IPS DF 6.9 (cell line): ENCODE measurements at places on chromosomes 11 and 22.

DNA sequence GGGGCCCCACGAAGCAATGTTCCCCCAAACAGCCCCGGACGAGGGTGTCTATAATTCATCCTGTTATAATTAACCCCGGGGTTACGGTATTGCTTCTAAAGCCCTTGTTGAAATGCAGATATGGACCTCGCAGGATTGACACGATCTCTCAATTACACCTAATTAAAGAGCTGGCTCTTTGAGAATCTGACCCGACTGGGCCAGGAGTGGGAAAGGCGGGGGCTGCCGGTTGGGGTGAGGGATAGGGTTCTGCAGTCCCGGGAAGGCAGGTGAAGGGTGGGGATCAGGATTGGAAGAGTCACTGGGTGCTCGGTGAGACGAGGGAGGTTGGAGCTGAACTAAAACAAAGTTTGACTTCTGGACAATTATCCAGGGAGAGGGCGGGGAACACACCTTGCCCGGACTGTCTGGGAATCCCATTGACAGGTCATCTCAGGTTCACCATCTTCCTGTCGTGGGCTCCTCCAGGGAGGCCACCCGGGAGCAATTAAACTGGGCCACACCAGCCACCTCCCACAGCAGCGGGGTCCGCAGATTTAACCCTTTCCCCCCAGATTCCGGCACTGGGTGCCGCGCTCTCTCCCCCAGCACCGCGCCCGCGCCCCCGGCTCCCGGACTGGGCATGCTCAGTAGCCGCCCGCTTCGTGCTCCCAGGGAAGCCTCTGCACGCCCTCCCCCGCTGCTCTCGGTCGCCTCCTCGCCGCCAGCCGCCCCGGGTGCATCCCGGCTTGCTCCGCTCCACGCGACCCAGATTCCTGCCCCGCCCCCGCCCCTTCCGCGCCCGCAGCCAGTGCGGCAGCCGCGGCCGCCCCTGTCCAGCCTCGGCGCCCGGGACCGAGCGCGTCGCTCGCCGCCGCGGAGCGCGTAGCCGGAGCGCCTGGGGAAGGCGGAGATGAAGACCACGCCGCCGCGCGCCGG, at the start of gene ELMOD1:
TSS of gene ELMOD1 (plus strand) at position 688 of the 918 bp plus-strand sequence. CDS start 27,043 bp downstream, outside the sequence.
- no peak for DNase-seq

- no peak for DNase-seq
These were observed 35.3 kb downstream of the LIF start for GRCh38 chr22:30211124-30211820.

GRCh38 chr22:46626356-46626755, 6.2 kb downstream of the GRAMD4 start:
- DNase-seq = no peak

- no peak for DNase-seq
These were observed 88.0 kb downstream of the ZNF280B start for GRCh38 chr22:22420580-22420979.

DNA sequence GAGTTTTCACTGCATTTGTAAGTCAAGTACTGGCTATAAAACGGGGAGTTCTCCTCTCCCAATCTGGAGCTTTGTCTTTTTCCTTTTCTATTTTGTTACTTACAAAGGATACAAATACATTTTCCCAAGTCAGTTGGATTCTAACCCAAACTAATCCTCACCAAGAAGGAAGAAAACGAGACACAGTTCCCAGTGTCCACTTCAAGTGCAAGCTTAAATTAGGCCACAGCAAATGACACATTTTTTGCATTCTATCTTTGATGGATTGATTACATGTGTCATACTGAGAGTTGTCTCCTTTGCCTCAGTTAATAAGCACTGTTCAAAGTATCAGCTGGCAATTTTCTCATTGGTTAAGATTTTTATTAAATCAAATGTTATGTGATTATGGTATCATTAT, 296.7 kb upstream of the ANO5 start:
- no peak for DNase-seq

DNA sequence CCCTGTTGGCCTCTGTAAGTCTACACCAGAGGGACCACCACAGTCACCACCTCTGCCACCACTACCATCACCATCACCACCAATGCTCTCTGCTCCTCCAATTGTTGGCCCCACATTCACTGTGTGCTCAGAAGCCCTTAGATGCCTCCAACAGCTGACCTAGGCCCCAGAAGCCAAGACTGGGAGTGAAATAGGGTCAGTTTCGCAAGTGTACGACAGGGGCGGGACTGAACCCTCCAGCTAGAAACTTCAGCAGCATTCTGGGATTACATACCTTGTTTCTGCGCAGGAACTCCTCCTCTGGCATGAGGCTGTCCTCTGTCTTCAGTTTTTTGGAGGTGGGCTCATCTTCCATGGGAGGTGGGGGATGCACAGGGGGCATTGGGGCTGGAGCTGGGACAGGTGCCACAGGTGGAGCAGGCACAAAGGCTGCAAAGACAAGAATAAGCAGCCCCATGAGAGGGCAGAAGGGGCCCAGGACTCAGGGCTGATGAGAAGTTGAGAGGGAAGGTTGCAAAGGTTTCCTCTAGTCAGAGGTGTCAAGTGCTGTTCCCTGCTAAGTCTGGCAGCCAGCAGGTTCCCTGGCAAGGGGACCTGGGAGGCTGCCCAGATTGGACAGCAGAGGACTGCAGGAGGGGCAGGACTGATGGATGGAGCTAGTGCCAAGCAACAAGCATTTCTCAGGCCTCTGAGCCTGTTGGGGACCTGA, 10.2 kb upstream of the TBC1D10A start:
- DNase-seq = no peak
